Parietal lobe (tissue), 2 donors: ENCODE measurements at places on chromosomes 7 and 10. TPM values are rescaled to one million over a fixed set of nuclear protein-coding genes. Genes with fewer than 3 reads are reported as not detected.

The TMEM26 gene
- 0.31 TPM for total RNA-seq

The SLC26A3 gene
- total RNA-seq = not detected

The CREB5 gene
- 22.8 TPM for total RNA-seq

The HABP2 gene
- not detected for total RNA-seq

The EBF3 gene
- 0.31 TPM for total RNA-seq

The BAMBI gene
- 1.9 TPM for total RNA-seq

The TSPAN15 gene
- total RNA-seq = 5.0 TPM

The CDH23 gene
- 7.2 TPM for total RNA-seq

The GRK5 gene
- total RNA-seq = 14.7 TPM

The PPP1R9A gene
- total RNA-seq = 109 TPM

The ATXN7L1 gene
- total RNA-seq = 42.3 TPM

The BMPR1A gene
- 50.1 TPM for total RNA-seq

The SHOC2 gene
- 115 TPM for total RNA-seq

The HMX2 gene
- total RNA-seq = not detected

The SLC13A1 gene
- total RNA-seq = not detected

The KIAA1217 gene
- 19.4 TPM for total RNA-seq

The C10orf105 gene
- total RNA-seq = 0.31 TPM

The MRC1 gene
- 0.63 TPM for total RNA-seq

The C10orf88 gene
- total RNA-seq = 25.7 TPM

The LIPK gene
- not detected for total RNA-seq
